ENCODE measurements at places on chromosomes 16 and 17.

DNA sequence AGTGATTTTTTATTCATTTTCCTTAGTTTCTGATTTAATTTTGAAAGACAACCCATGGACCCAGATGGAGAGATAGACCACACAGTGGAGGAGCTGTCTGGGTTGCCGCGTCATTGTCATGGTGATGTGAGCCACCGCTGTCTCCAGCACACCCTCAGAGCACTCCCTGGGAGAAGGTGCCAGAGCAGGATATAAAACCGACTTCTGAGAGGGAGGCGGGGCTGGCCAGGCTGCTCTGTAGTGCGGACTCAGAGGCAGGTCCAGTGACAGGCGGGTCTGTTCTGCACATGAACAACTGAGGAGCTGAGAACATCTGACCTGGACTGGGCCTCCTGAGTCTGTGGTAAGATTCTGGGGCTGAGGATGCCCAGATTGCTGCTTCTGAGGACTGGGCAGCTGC is 216.3 kb upstream of the NLRP1 start:
- DNase-seq = no peak

- no peak for DNase-seq
Observed at GRCh38 chr17:57915544-57915943, 39.7 kb downstream of the CUEDC1 start.

DNA sequence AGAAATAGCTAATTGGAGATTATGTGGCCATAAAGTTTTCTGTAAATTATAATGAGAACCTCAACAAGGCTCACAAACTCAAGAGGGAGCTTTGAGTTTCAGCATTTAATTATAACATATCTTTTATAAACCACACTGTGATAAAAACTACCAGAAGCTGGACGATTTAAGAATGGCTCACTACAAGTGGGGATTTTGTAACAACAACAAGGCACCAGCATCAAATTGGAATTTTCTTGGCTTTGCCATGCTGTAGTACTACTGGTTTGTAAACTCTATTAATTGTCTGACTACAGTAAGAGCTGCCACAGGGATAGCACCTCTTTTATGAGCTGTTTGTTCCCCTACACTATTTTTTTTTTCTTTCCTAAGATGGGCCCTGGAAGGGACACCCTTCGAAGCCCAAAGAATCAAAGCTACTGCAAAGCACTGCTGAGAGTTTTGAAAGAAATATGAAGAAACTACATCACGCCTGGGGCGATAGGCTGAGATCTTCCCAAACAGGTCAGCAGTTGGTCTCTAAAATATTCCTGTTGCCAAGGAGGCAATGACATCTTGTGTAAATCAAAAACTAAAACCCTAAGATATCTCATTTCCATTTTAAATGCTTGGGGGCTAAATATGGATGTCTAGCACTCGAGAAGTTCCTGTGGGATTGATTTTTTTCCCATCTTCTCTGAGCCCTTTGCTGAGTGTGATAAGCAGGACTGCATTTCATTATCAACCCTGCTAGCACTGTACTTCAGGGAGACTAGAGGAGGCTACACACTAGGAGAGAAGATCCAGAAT is 40.9 kb downstream of the SKAP1 start:
- no peak for DNase-seq

DNA sequence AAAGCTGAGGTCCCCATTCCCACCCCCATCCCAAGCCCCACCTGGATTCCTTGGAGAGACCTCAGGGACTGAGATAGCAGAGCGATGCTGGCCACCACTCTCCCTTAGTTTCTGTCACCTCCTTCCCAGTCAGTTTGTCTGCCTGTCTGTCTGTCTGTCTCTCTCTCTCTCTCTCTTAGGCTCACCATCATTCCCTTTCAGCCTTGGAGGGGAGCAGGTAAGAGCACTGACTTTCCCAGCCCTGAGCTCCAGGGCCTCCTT is 5.9 kb downstream of the CD300LB start:
- no peak for DNase-seq

DNA sequence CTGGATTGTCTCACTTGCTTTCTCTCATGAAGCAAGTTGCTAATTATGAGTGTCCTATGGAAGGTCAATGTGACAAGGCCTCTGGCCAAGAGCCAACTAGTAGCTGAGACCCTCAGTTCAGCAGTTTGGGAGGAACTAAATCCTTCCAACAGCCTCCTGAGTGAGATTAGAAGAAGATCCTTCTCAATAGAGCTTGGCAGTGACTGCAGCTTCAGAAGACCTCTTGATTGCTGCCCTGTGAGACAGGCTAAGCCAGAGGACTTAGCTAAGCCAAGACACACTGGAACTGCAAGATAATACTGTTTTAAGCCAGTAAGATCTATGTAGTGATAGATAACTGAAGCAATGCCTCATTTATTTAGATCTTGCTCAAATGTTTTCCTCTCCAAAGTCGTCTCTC is 34.3 kb downstream of the PCTP start:
- no peak for DNase-seq

GRCh38 chr16:1488054-1488601 is 616 bp downstream of the PTX4 start:
- no peak for DNase-seq
